Hematopoietic multipotent progenitor cell treated with erythropoietin and hydrocortisone succinate and interleukin-3 and kit ligand, for 4 days (in vitro differentiated cells): ENCODE measurements at places on chromosomes 7 and 10.
A peak's percentile ranks its signal among the peaks of the same experiment; 100 is the strongest.

DNA sequence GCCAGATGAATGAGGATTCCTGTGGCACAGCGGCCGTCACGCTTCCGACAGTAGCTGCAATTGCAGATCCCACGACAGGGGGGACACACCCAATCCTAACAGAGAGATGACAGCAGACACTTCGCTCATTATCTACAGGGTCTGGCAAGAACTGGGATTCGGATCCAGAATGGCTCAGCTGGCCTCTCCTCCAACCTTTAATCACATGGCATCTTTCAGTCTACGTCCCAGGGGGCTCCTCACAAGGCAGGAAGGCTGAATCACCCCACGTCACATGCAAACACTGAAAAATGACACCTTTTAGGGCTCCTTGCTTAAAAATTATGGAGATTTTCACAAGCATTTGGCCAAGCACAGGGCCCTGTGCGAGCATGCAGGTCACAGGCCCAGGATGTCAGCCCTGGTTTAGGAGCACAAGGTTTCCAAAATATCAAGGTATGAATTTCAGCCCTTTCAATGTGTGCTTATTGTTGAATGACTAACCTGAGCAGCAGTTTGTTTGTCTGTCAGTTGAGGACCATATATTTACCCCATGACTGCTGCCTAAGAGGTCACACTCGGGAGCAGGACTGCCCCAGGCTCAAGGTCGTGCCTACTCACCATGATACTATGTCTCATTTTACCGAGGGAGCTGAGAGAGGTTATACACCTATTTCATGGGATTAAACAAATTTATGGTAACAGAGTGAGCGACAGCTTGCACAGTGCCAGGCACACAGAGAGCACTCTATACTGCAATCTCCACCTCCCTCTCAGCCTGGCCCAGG is 42.5 kb downstream of the CDCA7L start:
- DNase-seq: no peak

DNA sequence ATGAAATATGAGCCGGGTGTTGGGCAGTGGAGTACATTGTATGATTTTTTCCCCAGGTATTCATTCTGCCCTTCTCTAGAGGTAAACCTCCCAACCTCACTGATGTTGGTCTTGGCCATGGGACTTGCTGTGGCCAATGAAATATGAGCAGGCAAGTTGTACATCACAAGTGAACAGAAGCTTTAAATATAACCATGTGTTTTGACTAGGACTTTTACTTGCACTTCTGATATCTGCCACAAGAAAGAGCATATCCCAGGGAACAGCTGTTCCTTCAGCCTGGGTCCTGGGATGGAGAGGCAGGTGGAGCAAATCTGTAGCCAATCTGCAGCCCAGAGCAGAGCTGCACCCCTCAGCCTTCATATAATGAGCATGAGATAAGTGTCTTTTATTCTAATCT is 109.8 kb upstream of the PALS2 start:
- no peak for DNase-seq

- peak; percentile 97 for DNase-seq
These were observed 63.3 kb downstream of the NOC3L start for GRCh38 chr10:94299417-94299816.

- DNase-seq: no peak
These were observed 122.9 kb downstream of the SH3PXD2A start for GRCh38 chr10:103732339-103733044.

- peak; percentile 3 for DNase-seq
These were observed 203.7 kb downstream of the ARHGAP21 start for GRCh38 chr10:24519950-24520349.

GRCh38 chr7:89773611-89774010 is 380.7 kb upstream of the STEAP1 start:
- no peak for DNase-seq
